CD8-positive, alpha-beta T cell (primary cell): ENCODE measurements at places on chromosomes 4 and X.

DNA sequence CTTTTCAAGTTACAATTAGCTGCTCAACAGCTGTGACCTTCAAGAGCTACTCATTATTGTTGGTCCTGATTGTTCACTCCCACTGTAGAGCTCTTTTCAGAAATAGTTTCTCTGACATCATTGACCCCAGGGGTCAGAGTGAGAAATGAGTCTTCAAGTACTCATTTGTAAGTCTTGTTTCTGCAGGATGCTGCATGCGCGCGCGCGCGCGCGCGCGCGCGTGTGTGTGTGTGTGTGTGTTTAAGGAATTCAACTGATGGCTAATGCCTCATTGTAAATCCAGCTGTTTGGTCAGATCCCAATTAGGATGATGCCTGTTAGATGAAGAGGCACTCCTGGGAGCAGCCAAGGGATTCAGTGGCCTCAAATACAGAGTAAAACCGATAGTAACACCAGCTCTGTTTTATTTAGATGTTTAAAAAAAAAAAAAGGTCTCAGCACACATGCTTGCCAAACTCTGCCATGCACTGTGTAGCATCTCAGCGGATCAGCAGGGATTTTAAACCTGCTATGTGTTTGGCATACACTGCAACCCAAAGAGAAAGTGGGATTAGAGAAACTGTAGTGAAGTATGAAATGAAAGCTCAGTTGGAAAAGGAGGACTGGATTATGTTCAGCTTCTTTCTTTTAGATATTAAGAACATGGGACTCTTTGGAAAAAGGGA is 332.3 kb downstream of the ADGRL3 start:
- DNase-seq = no peak

DNA sequence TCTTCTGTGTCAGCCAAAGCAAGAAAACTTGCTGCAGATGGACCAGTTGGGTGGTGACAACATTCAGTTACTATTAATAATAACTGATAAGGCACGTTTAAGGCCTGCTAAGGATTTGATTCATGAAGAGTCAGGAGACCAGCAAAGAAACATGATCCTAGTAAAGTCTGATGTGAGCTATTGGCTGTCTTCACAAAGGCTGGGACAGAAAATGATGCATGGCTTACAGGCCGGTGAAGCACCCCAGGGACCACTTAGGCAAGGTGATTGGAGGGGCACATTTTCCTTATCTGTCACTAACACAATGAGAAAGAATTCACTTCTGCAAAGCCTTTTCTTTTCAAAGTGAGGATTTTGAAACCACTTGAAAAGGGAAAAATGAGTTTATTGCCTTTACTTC is 65.4 kb upstream of the TRPC3 start:
- no peak for DNase-seq

DNA sequence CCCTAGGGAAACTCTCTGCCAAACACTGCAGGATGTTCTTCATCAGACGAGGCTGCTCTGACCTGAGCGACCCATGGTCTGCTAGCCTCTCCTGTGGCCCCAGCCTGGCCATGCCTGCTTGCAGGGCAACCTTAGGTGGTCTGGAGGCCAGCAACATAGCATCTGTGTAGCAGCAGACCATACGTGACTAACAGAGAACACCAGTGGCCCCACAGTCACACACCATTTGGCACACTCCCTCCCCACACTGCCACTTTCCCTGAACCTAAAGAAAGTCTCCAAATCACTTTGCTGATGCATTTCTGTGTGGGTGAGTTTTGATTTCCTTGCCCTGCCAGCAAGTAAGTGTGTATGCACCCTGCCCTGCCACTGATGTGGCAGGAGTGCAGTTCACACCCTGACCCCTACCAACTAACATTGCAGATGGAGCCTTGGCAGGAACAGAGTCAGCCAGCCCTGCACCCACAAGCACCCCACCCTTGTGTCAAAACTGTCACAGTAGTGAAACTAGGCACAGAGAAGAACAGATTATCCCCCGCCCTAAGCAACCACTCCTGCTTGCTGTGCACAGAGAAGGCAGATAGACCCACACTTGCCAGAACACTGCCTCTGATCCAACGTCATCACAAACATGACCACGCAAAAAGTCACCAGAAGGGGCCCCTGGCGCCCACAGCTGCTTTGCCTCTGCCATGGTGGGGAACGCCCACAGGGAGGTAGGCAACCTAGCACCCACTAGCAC is 249.1 kb downstream of the SPIN4 start:
- DNase-seq = no peak

DNA sequence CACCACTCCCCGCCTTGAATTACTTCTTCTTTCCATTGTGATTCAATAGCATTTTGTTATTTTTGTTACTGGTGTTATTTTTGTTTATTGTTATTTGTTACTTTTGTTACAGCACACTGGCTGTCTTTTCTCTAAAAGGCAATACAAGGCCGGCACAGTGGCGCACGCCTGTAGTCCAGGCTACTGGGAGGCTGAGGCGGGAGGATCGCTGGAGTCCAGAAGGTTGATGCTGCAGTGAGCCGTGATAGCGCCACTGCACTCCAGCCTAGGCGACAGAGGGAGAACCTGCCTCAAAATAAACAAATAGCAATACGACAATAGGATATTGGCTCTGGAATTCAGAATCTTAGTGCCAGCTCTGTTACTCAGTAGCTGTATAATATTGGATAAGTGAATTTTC is 1.0 kb upstream of the MED12 start:
- DNase-seq = no peak

DNA sequence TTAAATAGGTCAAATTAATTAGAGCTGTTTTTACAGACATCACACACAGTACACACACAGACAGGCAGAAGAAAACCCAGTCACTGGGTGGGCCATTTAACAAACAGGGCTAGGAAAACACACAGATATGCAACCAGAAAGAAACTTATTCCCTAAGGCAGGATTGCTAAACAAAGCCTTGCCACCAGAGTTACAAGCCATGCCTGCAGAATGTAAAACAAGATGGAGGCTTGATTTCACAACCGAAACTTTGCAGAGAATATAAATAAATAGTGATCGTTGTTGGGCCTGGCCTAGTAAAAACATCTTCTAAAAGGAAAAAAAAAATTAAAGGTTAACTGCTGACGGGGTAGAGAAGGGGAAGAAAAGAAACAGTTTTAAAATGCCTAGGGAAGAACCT is 212.3 kb downstream of the NAP1L3 start:
- no peak for DNase-seq

DNA sequence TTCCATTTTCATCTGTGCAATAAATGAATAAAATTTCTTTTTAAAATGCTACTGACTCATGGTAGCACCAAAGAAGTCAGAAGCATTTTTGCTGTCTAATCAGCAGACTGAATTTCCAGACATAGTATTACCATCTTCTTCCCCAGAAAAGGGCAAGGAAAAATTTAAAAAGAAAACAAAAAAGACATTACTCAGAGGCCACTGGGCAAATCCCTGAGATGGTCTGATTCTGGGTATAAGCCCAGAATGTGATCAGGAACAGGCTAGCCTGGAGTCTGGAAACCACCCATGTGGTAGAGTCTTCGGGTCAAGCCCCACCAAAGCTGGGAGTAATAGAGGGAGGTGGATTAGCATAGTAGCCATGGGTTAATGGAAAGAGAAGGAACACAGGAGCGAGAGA is 342.8 kb downstream of the FBXW7 start:
- DNase-seq = no peak

DNA sequence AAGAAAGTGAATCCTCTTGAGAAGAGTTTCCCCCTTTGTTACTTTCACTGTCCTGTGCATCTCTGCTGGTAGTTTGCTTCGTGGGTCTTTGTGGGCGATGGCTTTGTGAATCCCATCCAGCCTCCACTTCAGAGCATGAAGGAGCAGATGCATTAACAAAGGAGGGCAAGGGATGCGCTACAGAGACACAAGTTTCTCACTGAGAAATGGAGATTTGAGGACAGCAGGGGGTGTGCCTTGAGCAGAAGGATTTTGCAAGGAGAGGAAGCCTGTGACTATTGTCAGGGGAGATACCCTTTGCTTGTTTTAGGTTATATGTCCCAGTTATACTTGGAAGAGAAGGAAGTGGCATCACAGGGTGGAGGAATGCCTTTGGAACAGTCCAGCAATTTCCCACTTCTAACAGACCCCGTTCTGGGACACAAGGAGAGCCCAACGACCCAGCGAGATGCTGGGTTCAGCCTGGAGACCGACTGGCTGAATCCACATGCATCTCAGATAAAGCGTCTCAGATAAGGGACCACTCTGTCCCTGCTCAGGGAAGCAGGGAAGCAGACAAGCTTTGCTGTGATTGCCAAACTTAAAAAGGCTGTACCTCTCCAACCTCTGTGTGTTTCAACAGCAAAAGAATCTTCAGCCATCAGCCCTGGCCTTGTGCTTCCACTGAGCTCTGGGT is 314.6 kb upstream of the GATB start:
- no peak for DNase-seq

DNA sequence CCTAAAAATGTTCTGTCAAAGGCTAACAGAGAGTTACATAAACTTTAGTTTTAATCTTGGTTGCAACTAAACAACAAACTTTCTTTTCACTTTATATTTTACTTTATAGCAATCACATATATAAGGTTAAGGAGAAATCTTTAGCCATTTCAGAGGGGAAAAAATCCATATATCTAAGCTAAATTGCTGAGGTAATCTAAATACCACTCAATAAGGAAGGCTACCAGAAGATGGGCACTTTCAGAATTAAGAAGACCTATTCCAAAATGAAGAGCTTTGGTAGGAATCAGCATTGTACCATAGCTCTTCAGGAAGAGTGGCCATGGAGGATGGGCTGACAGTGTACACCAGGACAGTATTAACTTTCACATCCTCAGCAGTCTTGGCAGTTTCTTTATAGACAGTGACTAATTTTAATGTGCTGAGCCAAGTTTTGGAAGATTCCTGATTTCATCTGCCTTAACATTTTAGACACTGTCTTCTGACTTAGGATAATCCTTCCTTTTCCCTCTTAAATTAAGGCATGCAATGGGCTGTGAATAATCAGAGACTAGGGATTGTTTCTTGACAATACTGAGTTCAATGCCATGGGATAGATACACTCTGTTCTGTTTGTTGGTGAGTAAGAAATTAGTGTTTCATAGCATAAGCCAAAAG is 7.1 kb downstream of the FAT4 start:
- DNase-seq = no peak

DNA sequence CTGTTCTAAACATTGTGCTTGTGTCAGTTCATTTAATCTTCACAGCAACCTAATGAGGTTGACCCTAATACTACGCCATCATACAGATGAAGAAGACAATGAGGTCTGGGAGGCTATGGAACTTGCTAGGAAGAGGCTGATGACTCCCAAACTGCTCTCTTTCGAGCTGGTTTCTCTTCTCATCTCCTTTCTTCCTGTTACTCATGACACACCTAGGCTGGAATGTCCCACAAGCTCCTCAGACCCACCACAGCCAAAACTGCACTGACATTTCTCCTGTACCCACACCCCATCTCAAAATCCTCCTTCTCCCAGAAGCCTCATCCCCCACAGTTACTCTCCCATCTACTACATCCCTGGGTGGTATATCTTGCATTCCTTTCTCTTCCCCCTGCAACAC is 27.4 kb upstream of the PJA1 start:
- no peak for DNase-seq

DNA sequence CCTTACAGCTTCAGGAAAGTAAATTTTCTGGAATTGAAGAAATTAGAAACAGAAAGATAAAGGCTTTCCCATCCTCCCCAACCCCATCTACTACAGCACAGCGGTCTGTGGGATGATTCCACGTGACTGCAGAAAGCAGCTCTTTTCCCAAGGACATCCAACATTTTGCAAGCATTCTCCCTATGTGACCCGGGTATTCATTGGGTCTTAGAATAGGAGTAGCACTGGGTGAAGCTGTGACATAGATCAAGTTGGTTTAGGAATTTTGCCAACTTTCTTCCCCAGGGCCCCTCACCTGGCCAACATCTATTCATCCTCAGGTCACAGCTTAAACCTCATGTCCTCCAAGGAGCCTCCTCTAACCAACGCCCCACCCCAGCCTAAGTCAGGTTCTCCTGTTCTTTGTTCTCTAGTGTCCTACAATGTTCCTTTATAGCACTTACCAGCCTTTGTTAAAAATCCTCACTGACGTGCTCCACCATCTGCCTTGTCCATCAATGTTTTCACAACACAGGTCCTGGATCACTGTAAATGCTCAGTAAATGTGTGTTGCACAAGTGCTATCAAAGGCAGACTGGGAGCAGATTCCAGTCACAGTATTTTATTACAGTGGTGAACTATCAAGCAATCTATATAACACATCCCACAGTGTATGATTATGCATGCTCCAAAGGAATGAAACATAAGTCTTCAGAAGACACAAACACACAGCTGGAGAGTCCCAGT is 80.9 kb upstream of the MTM1 start:
- no peak for DNase-seq

DNA sequence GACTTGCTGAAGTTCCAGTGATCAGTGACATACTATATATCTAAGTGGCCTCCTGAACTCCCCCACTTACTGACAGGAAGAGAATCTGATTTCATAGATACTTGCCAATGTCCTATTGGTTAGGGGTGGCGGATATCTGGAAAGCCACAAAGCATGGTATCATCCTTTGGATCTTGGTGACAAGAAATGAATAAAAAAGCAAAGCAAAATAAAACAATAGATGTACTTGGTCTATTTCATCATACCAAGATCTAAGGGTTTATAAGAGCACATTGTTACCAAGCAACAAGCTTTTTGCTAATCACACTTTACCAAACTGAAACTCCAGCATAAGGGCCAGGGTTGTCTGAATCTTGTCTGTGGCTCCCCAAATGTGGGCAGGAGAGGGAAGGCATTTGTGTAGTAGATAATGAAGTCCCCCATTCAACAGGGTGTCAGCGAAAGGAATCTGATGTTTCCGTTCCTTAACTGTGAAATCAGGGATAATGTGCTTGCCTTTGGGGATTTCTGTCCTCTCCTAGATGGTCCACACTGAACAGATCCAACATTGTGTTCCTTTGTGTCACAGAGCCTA is 125.0 kb upstream of the SMIM10 start:
- no peak for DNase-seq

DNA sequence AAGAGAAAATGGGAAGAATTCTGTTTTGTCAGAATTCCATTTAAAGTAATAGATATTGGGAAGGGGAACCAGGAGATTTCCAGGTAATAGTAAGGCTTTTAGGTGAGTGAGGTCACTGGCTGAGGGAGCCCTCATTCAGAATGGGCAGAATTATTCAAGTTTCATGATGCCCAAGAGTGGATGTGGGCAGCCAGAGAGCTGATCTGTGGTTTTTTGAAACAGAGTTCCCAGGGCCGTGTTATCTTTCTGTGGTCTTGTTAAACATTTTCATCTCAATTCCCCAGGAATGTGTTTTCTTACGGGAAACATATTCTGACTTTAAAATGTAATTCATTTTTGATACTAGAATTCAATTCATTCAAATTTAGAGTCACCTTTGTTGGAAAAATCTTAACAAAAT is 182.0 kb upstream of the AADAT start:
- no peak for DNase-seq
